Stimulated activated CD4-positive, alpha-beta T cell treated with anti-CD3 and anti-CD28 coated beads, Interleukin-2, amount 100 ng/mL, for 48 hours (primary cell): ENCODE measurements at places on chromosomes 16 and 17.

GRCh38 chr16:2767891-2768290, 9.2 kb downstream of the ELOB start:
- no peak for DNase-seq

GRCh38 chr17:1050246-1050995, 53.5 kb downstream of the TIMM22 start:
- DNase-seq, result no peak

DNA sequence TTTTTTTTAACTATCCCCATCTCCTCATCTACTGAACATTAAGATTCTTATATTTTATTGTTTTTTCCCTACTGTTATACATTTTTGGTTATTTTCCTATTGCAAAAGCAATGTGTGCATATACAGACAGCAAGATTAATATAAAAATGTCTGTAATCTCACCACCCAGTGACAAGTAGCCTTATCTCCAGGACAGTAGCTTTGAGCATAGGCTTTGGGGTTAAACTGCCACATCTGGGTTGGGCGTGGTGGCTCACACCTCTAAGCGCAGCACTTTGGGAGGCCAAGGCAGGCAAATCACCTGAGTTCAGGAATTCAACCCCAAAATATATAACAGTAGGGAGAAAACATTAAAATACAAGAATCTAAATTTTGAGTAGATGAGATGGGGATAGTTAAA, 27.4 kb upstream of the SSTR2 start:
- no peak for DNase-seq

- DNase-seq, result no peak
Observed at GRCh38 chr17:48148854-48149786, 41.6 kb downstream of the SNX11 start.

- DNase-seq, result no peak
Observed at GRCh38 chr16:70493802-70494201, 29.6 kb downstream of the COG4 start.

DNA sequence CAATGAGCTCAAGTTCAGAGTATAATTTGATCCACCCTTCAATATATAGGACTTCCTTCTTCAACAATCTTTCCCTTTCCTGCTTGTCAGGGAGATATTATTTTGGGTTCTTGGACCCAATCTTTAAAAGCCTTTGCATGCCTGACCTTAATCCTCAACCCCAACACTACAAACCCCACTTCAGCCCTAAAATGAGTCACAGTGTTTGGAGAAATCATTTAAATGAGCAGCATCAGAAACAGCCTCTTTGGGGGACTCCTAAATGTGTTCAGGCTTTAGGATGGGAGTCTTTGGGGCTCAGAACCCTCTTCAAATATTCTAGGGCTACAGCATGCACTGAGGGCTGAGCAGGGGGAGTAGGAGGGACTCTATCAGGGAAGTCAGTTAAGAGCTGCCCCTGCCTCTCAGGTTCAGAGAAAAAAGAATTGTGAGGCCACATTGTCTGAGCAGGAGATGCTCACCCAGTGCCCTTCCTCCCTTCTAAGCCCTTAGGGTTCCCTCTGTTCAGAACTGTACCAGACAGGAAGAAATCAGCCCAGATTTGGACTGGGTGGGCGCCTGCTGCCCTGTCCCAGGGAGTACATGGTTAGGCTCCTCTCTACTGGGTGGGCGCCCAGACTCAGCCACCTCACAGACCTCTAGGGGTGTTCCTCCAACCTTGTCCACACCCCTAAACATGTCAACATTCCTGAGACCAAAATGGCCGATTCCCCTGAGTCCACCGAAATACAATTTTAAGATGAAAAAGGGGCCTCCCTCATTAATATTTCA, 5.0 kb downstream of the NEUROD2 start:
- DNase-seq, result no peak

- no peak for DNase-seq
Observed at GRCh38 chr17:8019665-8020650, 17.5 kb downstream of the GUCY2D start.

- no peak for DNase-seq
Observed at GRCh38 chr16:71585318-71585703, 8.4 kb upstream of the TAT start.

DNA sequence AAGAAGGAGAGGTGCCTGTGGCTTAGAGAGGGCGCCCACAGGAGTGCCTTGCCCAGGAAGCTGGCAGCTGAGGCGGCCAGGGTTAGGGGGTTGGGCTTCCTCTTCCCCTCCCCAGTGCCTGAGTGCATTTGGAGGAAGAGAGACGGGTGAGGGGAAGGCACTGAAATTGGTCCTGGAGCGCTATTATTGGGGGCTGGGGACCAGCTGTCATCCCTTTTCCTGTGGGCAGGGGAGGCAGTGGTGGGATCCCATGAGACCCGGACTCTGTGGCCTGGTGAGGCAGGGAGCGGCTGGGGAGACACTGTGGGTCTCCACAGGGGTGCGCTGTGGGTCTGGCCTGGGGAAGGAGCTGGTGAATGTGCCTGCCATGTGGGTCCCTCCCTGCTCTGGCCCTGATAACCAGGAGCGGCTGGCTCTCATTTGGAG, 259.7 kb downstream of the SEC14L1 start:
- DNase-seq, result peak; percentile 77

GRCh38 chr17:42185621-42185930, 324 bp upstream of the HCRT start:
- no peak for DNase-seq

GRCh38 chr16:87457061-87457611, 35.7 kb downstream of the ZCCHC14 start:
- DNase-seq, result no peak

- no peak for DNase-seq
Observed at GRCh38 chr17:27379888-27380533, 76.2 kb upstream of the KSR1 start.

- DNase-seq, result no peak
Observed at GRCh38 chr16:84774810-84775209, 45.0 kb upstream of the CRISPLD2 start.

GRCh38 chr16:14378689-14379467, 251.2 kb downstream of the PARN start:
- no peak for DNase-seq
